ENCODE measurements at places on chromosomes 12 and 14. TPM values are rescaled to one million over a fixed set of nuclear protein-coding genes. Genes with fewer than 3 reads are reported as not detected.

Gene CCDC197
- total RNA-seq = not detected

Gene MANSC4
- not detected for total RNA-seq

Gene FSCB
- not detected for total RNA-seq

Gene IRAK3
- 0.72 TPM for total RNA-seq

Gene KLRC2
- not detected for total RNA-seq

Gene GLS2
- total RNA-seq = under 0.01 TPM
